ENCODE measurements at places on chromosomes 6 and 20. TPM values are rescaled to one million over a fixed set of nuclear protein-coding genes. Genes with fewer than 3 reads are reported as not detected.

DNA sequence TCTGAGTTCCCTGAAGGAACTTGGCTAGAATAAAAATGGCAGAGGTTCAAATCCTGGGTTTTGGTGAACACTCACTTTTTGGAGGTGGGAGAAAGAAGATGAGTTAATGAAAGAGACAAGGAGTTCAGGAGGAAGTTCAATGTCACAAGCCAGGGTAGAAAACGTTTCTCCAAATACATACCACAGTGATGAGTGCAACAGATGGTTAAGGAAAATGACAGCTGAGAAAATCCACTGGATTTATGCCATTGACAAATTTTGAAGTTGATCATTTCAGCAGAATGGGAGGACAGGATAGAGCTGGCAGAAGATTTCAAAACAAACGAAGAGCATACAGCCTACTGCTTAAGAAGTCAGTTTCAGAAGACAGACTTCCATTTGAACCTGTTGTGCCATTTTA is 122.7 kb downstream of the GFRAL start:
- no peak for DNase-seq

The LBP gene
- total RNA-seq = 0.26 TPM

DNA sequence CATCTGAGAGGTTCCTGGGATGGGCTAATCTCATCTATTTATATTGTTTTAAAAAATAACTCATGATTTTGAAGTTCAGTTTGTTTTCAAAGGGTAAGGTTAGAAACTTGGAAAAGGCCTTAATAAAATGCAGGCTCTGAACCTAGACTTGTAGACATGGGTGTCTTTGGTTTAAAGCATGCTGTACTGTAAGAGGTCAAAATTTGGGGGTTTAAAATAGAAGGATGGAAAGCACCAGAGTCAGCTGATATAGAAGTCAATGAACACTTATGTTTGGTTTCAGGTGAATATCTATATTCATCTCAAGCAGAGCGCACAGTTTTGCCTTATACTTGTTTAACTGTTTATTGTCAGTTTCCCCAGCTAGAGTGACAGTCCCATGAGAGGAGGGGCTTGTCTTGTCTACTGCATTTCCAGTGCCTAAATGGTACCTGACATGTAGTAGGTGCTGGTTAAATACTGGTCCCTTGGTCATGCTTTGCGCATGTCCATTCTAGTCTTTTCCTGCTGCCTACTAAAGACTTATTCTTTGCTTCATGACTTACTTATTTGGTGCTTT is 112.3 kb upstream of the DTNBP1 start:
- DNase-seq = no peak

- DNase-seq = no peak
Observed at GRCh38 chr6:15322781-15323536, 77.1 kb downstream of the JARID2 start.

GRCh38 chr20:39853050-39853449 is 836.0 kb downstream of the MAFB start:
- DNase-seq = no peak

- no peak for DNase-seq
Observed at GRCh38 chr6:161150566-161150965, 123.3 kb downstream of the AGPAT4 start.

- no peak for DNase-seq
Observed at GRCh38 chr6:45691426-45691825, 313.7 kb upstream of the SUPT3H start.

GRCh38 chr6:150681578-150682395 is 82.1 kb downstream of the PLEKHG1 start:
- DNase-seq = no peak

- no peak for DNase-seq
Observed at GRCh38 chr6:13674533-13675190, 37.0 kb downstream of the RANBP9 start.

- no peak for DNase-seq
Observed at GRCh38 chr6:163485388-163485851, 70.9 kb downstream of the QKI start.

Data from adrenal gland (tissue), 19 donors.